Left colon (tissue), 2 donors: ENCODE measurements at places on chromosomes 3 and 15. TPM values are rescaled to one million over a fixed set of nuclear protein-coding genes. Genes with fewer than 3 reads are reported as not detected.

DNA sequence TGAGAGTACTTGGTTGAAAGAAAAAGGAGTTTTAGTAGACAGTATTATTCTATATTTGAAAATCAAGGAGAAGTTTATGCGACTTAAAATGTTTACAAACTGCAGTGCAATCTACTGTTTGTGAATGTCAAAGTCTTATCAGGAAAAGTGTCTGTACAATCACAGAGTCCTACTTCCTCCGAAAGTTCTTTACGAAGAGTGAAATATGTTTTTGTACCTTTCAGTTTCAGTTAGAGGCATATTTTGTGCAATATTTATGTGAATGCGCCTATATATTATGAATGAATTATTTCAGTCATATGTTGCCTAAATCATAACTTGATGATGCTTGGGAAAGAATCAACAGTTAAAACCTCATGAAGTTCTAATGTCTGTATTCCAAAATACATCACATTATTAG is 31.5 kb downstream of the NGRN start:
- DNase-seq = no peak

GRCh38 chr3:154182975-154183374 is 61.8 kb downstream of the ARHGEF26 start:
- DNase-seq = no peak

Gene GREM1
- total RNA-seq = 46.0 TPM

GRCh38 chr3:8938021-8938420 is 25.3 kb downstream of the RAD18 start:
- no peak for DNase-seq

Gene CD276
- total RNA-seq = 41.6 TPM

DNA sequence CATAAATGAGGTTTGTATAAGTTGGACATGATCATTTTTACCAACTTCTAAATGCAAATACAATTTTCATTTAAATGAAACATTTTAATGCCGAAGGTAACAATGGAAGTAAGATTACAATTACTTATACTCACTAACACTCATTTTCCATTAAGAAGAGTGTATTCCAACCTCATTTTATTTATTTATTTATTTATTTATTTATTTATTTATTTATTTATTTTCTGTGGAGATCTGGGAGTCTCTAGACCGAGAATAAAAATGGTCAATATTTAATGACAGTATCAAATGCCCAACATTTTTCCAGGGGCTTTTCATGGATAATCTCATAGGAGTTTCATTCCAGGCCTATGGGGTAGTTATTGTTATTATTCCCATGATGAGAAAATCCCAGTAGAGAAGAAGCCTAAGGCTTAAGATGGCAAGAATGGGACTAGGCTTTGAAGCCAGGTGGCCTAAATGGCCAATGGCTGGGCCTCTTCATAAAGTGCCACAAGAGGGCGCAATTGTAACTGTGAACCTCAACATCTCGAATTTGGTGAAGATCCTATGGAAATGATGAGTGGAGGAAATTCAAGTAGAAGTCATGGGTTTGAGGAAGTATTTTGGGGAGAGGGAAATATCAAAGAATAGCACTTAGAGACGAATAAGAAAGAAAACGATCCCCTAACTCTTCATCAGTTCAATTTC is 21.3 kb downstream of the VGLL3 start:
- peak; percentile 24 for DNase-seq

Gene CACNA1D
- 20.6 TPM for total RNA-seq

- no peak for DNase-seq
Observed at GRCh38 chr3:41417574-41417973, 218.3 kb downstream of the CTNNB1 start.

DNA sequence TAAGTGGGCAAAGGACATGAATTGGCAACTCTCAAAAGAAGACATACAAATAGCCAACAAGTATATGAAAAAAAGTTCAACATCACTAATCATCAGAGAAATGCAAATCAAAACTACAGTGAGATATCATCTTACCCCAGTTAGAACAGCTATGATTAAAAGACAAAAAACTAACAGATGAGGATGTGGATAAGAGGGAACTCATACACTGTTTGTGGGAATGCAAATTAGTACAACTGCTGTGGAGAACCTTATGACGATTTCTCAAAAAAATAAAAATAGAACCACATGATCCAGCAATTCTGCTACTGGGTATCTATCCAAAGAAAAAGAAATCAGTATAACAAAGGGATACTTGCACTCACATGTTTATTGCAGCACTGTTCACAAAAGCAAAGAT is 28.6 kb downstream of the NEK10 start:
- DNase-seq = no peak

GRCh38 chr3:15896500-15896899 is 98.7 kb upstream of the ANKRD28 start:
- no peak for DNase-seq

Gene PRSS50
- total RNA-seq = not detected

Gene VPS8
- total RNA-seq = 69.0 TPM

DNA sequence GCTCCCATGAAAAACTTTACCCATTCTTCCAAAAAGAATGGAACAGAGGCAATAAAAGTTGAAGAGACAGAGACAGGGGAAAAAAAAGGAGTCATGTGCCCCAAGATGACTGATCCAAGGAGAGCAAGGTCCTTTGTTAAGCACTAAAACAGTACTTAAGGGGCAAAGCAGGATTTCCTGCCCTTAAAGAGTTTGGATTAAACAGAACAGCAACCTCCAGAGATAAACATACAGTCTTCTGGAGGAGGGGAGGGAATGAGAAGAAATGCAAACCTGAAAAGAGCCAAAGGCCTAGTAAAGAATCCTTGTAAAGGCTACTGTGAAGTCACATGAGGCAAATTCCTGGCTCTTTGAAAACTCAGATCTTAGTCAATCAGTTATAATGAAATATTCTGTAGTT is 38.2 kb downstream of the SHQ1 start:
- no peak for DNase-seq

GRCh38 chr3:151387842-151388241 is 3.3 kb upstream of the P2RY12 start:
- no peak for DNase-seq

DNA sequence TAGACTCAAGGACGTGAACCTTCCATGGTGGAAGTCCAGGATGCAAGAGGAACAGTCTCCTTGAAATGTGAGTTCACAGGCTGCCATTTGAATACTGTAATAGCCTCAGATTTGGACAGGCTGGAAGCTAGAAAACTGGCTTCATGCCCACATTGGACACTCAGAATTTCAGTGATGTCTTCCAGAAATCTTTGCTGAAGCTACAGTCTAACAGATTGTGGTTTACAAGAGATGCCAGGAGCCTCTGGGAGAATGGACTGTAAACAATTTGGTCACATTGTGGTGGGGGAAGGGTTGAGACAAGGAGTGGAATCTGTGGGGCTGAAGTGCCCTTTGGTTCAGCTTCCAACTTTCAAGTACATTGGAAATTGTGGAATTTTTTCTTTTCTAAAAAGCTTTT is 252.0 kb upstream of the PROK2 start:
- DNase-seq = no peak

- DNase-seq = no peak
Observed at GRCh38 chr15:100516643-100517512, 11.9 kb downstream of the CERS3 start.

Gene HRG
- not detected for total RNA-seq

- DNase-seq = no peak
Observed at GRCh38 chr15:92638291-92638708, 17.3 kb downstream of the FAM174B start.

GRCh38 chr15:61682891-61683735 is 377.1 kb downstream of the VPS13C start:
- DNase-seq = no peak

Gene SEMA3B
- 56.8 TPM for total RNA-seq

Gene XCR1
- total RNA-seq = 0.64 TPM

Gene GJD2
- not detected for total RNA-seq

DNA sequence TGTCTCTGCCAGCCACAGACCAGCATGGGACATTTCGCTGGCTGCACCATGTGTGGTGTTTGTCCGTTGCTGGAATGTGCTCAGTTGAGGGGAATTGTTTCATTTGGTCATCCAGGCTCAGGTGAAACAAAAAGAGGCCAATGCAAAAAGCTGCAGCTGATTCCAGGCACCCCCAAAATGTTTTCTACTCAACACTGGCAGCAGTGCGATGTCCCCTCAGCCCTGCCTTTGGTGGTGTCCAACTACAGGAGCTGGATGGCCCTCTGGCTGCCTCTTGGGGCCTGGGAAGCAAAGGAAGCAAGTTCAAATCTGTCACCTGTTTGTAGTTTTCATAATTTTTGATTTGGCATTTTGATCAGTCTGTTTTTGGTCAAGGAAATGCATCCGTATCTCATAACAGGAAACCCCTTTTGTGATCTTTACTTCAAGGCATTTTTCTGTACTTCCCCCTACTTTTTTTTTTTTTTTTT is 141.8 kb downstream of the EEFSEC start:
- DNase-seq = no peak

GRCh38 chr3:50447290-50447840 is 56.1 kb downstream of the CACNA2D2 start:
- DNase-seq = no peak

DNA sequence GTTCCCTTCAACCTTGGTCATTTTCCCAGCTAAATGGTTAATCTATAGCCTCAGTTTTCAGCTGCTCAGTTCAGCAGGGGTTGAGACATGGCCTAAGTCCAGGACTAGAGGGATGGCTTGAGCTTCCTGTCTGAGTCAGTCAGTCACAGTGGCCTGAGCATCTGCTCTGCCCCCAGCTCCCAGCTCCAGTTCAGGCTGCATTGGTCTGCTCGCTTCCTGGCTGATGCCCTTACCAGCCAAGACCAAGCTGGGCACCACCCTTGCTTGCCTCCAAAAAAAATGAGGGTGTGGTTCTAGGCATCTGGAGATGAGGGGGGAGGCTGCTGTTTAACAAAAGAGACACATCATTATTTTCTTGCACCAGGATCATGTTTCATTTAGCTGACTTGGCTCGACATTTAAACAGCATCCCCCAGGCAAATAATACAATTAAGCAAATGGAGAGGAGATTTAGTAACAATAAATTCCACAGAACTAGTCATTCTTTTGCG is 70.7 kb downstream of the WNT5A start:
- no peak for DNase-seq

Gene NRG4
- 6.8 TPM for total RNA-seq

DNA sequence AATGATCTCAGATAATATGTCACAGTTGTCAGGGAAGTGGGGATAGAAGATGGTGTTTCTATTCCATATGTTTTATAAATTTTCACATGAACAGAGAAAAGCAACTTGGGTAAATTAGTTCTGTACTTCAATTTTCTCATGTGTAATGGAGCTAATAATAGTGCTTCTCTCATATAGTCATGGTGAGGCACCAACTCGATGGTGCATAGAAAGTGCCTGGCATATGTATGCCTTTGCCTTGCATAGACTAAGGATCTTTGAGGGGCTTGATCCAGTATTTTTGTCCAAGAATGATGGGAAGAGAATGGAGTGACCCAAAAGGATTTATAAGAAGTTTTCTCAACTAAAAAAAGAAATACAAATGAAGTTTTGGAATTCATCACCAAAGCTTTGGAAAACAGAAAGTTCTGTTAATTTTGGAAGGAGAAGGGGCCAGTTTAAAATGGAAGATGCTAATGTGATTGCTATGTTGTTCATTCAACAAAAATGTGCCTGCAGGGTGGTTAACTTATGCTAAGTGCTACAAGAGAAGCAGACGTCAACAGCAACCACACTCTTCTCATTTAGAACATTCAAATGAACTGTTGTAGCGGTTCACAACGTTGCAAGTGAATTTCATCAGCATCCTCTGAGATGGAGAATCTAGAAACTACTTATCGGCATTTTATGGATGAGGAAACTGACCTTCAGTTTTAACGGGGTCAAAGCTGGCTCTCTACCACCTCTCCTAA is 86.1 kb downstream of the RTP4 start:
- no peak for DNase-seq

DNA sequence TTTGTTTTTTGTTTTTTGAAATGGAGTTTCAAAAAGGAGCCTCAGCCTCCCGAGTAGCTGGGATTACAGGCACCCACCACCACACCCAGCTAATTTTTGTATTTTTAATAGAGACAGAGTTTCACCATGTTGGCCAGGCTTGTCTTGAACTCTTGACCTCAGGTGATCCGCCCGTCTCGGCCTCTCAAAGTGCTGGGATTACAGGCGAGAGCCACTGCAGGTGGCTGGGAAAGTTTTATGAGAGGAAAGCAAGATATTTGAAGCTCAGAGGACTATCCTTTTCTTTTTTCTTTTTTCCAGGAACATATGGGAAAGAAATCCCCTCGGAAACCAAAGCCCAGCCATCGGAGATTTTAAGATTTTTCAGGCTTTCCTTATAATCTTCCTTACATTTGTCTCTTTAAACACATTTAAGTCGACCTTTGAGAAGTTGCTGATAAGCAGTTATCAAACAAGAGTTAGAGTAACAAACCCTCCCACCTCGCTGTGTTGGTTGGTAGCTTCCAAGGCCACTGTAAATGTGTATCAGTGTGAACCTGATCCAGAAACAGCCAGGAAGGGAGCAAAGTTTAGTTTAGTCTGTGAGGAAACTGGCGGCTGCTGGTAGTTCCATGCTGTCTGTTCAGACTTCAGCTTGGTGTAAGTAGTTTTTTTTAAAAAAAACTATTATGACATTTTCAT is 34.5 kb upstream of the MAP3K13 start:
- DNase-seq = peak; percentile 85

DNA sequence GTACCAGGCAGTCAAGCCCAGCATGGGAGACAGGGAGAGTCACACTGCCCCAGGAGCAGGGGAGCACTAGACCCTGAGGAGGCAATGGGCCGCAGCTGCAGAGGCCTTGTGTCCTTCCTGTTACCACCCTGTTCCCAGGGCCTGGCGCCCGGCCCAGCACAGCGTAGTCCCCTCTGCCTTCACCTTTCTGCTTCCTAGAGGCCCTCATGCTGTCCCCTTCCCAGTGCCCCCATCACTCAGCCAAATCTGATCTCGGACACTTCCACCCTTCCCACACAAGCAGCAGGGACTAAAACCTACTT is 6.9 kb upstream of the TBC1D2B start:
- DNase-seq = peak; percentile 77

Gene SLC6A11
- total RNA-seq = 0.08 TPM

- DNase-seq = no peak
Observed at GRCh38 chr3:74531491-74531890, 83.0 kb downstream of the CNTN3 start.

DNA sequence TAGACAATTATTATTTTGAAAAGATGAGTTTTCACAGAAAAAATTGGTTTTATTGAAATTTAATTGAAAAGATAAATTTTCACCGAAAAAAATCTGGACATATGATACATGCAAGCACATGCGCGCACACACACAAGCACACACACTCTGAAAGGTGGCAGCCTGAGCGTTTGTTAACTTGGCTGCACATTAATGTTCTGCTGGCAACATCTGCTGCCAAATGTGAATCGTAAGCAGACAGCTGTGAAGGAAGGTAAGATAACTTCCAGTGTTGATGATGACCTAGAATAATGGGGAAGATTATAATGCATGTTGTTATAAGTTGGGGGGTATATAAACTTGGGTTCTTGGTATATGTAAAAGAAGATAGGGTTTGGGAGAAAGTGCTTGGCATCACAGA is 18.4 kb upstream of the CMTM7 start:
- DNase-seq = no peak

DNA sequence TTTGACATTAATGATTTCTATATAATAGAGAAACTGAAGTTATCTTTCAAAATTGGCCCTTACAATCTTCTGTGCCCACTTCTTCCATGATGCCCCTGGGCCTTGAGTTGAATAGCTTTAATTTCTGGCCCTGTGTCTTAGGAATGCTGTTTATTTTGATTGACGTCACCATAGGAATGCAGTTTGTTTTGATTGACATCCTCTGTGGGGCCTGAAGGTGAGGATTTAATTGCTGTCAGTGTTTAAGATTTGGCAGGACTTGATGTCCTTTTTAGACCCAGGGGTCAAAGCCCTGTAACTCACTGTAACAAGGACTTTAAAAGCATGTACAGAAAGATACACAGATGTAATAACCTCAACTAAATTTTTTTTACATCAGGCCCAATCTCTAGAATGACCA is 83.3 kb downstream of the GLDN start:
- no peak for DNase-seq

- no peak for DNase-seq
Observed at GRCh38 chr3:66642019-66642418, 141.2 kb upstream of the LRIG1 start.
